ENCODE measurements at places on chromosomes 4 and X.

DNA sequence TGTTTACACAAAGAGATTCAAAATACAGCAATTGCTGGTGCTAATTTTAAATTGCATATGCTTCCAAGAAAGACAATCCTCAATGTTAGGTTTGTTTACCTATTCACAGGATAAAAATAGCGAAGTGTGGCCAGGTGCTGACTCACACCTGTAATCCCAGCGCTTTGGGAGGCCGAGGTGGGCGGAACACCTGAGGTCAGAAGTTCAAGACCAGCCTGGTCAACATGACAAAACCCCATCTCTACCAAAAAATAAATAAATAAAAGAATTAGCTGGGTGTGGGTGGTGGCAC, 77.7 kb downstream of the OPHN1 start:
- no peak for DNase-seq

DNA sequence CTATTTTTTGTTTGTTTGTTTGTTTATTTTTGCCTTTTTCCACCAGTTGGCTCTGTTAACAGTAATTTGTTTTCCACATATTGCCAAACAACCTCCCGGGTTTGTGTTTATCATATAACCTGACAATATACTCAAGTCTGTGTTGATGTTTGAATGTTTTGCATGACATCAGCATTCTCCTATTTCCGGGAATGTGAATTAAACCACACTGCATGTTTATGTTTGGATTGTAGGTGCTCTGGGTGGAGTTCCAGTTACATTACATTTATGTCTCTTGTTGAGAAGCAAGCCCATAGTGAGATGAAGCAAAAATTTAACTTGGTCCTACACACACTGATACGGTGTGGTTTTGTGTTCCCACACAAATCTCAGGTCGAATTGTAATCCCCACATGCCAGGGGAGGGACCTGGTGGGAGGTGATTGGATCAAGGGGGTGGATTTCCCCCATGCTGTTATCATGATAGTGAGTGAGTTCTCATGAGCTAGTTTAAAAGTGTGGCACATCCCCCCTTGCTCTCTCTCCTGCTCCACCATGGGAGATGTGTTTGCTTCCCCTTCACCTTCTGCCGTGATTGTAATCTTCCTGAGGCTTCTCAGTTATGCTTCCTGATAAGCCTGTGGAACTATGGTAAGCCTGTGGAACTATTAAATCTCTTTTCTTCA, 54.4 kb upstream of the CLNK start:
- no peak for DNase-seq

GRCh38 chrX:78331708-78332107, 4.3 kb upstream of the CYSLTR1 start:
- DNase-seq: no peak

GRCh38 chrX:68658530-68658929, 11.1 kb downstream of the STARD8 start:
- no peak for DNase-seq

DNA sequence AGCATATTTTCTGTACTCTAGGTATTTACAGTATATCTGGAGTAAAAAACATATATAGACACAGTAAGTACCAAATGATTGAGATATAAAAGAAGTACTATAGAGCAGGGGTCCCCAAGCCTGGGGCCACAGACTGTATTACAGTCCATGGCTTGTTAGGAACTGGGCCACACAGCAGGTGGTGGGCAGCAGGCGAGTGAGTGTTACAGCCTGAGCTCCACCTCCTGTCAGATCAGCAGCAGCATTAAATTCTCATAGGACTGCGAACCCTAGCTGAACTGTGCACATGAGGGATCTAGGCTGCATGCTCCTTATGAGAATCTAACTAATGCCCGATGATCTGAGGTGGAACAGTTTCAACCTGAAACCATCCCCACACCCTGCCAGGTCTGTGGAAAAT, 300.7 kb downstream of the NR3C2 start:
- no peak for DNase-seq

DNA sequence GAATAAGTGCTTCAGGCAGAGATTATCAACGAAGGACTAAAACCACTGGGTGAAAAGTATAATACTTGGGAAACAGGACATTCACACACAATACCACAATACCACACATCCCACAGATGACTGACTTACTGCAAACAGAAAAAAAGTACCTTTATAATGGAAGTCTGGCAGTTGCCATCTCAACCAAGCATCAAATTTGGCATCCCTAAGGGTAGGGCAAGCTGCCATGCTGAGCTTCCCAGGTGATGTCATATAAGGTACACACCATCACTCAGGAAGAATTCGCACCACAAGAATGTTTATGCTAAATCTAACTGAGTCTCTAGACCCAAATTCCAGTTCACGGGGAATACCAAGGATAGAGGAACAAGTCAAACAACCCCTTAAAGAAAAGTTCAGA, 9.1 kb downstream of the QDPR start:
- no peak for DNase-seq

DNA sequence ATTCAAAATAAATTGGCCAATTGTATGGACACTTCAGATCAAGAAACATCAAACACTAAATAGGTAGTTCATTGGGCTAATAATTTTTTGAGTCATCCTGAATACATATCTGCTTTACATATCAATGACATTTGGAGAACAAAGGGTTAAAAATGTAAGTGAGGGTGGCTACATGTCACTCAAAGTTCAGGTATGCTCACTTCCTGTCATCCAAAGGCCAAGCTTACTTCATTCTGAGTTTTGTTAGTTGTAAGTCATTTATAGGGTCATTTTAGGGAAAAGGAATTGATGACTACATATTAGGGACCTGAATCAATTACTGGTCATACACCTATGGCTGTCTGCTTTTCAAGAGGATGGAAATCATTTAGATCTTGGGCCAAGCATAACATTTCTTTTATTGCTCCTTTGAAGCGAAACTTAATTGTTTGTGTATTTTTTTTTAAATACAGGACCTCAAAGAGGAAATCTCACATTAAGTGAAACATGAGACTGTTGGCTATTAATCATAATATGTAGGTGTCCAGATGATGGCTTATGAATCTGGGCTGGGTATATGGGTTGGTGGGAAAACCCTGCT, 119.2 kb upstream of the LEF1 start:
- DNase-seq: no peak

DNA sequence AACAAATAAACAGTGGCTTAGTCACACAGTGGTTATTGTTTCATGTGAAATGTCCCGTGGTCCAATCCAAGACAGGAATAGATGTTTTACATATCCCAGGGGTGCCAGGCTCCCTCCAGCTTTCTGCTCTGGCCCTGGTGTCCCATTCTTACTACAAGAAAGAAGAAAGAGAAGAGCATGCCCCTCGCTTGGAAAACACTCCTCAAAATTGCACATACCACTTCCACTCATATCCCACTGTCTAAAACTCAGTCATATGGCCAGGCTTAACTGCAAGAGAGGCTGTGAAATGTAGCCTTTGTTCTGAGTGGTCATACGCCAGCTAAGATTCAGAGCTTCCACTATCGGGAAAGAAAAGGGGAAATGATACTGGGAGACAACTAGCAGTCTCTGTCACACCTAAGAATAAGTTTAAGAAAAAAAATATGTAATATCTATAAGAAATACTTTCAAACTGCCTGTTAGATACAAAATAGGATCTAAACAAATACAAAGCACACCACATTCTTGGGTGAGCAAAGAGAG, 306.8 kb upstream of the FAM241A start:
- DNase-seq: no peak

- DNase-seq: no peak
These were observed 55.5 kb upstream of the LNX1 start for GRCh38 chr4:53646795-53647194.

GRCh38 chr4:189278597-189279165, 662.0 kb upstream of the FRG1 start:
- no peak for DNase-seq

- no peak for DNase-seq
These were observed 624.4 kb upstream of the ACTRT1 start for GRCh38 chrX:128676651-128677050.

DNA sequence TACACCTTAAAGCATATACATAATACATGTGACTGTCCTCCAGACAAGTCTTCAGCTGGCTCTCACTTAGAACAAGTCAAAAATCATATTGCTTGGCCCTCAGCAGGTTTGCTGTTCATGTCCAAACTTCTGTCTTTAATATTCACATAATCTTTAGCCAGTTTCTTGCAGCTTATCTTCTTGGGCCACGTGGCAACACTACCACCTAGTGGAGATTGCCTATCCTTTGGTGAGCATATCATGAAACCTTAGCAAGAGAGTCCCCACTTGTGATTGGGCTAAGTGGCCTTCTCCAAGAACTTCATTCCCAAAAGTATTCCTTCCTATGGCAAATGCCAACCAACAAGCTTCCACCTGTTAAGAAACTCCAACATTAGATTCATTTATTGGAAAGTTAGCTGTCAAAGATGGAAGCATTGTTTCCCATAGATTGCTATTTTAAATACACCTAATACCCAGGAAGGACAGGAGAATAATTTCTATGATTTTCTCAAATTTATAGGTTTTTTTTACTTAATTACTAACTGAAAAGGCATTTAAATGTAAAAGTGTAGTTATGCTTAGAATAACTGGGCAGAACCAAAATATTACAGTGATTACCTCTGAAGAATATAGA, 231.9 kb upstream of the INTU start:
- no peak for DNase-seq

- no peak for DNase-seq
These were observed 8.9 kb upstream of the ZNF518B start for GRCh38 chr4:10466161-10466560.

GRCh38 chrX:49999087-49999486, 76.7 kb downstream of the CLCN5 start:
- no peak for DNase-seq

GRCh38 chr4:74796631-74797030, 2.3 kb upstream of the BTC start:
- no peak for DNase-seq

GRCh38 chrX:46130247-46130646, 415.0 kb downstream of the ZNF674 start:
- DNase-seq: no peak

DNA sequence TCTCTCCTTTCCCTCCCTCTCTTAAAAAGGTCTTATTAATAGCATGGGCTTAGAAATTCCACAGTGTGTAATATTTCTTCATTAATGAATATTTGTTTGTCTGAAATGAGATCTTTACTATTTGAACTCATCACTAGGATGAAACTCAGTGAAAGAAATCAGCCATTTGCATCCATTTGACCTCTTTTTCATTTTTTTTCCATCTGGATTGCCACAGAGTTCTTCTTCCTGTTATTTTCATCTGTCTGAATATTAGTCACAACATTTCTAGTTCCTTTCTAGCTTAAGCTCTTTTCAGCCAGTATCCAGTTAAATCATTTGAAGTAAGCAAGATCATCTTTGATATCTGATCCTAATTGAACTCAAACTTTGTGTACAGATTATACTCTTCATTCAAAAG, 69.2 kb upstream of the PLS3 start:
- DNase-seq: no peak

- DNase-seq: no peak
These were observed 2.5 kb downstream of the SLC25A6 start for GRCh38 chrX:1389181-1389992.

GRCh38 chrX:69496183-69496582, 7.9 kb upstream of the NALF2 start:
- no peak for DNase-seq

GRCh38 chrX:127129510-127129909, 310.0 kb downstream of the PRR32 start:
- no peak for DNase-seq

DNA sequence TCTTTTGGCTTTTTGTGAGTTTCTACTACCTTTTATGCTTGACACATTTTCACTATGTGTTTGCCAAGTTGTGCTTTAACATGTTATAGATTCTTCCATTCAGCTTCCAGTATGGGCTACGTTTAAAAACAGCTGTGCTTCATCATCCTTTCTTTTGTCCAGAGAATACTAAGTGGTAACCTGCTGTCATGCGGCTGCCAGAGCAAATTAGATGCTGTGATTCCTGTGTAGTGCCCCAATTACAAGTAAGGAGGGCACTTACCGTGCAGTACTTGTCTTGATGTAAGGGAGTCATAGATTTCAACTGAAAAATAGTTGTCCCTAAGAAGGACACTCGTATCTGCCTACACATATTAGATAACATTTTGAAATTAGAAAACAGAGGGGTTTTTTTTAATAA, 531.8 kb upstream of the GALNTL6 start:
- no peak for DNase-seq

DNA sequence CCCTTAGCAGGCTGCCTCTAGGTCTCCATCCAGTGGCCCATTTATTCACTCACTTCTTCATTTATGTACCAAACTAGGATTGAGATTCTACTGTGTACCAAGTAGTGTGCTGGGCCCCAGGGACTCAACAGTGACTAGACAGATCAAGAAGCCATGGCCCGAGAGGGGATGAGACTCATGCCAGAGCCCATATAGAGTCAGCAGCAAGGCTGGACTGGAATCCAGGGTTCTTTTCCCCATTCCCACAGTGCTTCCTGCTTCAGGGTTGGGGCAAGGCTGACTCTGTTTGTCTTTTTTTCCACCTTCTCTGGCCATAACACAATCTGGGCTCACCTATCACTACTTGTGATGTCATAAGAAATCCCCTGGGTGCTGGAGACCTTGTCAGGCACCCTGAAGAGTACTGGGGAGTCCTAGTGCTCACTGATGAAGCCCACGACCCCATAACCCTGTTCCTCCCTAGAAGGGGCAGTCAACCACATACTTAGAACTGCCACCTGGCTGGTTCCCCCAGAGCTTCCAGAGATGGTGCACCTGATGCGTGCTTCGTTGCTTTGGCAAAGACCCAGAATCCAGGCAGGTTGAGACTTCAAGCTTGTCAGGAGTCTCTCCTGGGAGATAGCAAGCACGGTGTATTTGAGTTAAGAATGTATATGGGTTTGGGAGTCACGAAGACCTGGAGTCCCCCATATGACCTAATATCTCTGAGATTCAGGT, 6.2 kb downstream of the RTL5 start:
- no peak for DNase-seq

- peak; percentile 64 for DNase-seq
These were observed 638 bp downstream of the BLTP1 start for GRCh38 chr4:122152711-122153226.

GRCh38 chr4:45580334-45580733, 543.5 kb downstream of the GABRG1 start:
- no peak for DNase-seq

DNA sequence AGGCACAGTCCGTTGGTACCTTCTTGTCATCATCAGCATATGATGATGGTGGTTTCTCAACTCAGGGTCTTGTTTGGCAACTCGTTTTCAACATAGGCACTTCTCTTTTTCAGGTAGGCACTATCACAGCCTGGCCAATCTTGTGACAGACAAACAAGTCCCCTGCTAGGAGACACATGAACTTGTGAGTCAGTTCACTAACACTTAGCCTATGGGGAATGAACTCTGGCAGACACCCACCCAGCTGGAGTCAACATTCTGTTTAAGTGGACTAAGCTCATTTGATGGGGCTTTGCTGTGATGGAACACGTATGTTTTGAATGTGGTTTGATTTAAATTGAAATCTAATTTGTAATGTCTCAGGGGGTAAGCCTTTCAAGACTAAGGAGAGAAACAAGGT, 100.7 kb upstream of the MAMLD1 start:
- DNase-seq: no peak

DNA sequence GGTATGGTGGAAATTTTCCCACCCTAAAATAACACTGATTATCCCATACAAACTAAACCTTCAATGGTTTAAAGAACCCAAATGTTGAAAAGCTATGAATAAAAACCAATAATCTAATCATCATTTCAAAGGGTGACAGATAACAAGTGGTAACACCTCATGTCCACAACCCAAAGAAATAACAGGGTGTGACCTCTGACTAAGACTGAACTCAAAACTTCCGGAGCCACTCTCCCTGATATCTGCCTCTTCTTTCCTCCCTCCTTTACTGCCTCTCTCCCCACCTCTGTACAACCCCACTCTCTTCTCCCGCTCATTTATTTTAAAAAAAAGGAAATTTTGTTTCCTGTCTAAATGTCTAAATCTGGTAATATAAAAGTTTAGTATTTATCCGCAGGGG, 11.5 kb downstream of the FBXW7 start:
- no peak for DNase-seq
